ENCODE measurements at places on chromosomes 5 and 9. TPM values are rescaled to one million over a fixed set of nuclear protein-coding genes. Genes with fewer than 3 reads are reported as not detected.
A peak's percentile ranks its signal among the peaks of the same experiment; 100 is the strongest.

The C9orf50 gene
- not detected for total RNA-seq

The PCDHGA6 gene
- 0.60 TPM for total RNA-seq

The SLC36A2 gene
- not detected for total RNA-seq

DNA sequence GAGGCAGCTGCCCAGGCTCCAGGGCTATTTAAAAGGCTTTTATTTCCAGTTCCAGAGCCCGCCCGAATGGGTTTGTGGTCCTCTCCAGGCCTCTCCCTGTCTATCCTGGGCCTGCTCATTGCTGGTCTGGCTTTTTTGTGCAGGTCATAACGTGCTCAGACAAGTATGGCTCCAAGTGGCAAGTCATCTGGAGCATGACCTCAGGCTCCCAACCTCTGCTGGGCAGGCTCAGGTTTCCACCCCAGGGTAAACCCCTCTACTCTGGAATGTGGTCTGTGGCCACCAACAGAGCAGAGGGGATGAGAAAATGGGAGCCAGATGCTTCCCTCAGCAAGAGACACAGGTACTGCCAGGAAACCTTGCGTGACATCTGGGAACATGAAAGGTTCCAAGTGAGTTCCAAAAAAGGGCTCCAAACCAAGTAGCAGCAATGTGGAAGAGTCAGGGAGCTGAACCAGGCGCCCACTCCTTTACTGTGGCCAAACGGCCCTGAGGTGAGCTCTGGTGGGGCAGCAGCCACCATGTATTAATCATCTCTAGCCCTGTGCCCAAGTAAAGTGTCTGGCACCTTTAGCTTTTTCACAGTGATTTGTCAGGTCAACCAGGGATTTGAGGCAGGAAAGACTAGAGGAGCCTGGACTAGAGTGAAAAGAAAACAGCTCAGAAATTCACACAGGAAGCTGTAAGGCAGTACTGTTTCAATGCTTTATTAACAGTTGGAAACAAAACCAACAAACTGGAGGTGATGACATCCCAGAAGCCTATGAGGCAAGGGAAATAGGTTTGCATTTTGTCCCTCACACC lies 25.7 kb downstream of the PCDHGC5 start:
- no peaks in the 10 kb centered on the region for H3K36me3 ChIP-seq
- H3K27me3 ChIP-seq: no peaks in the 10 kb centered on the region
- no peak for DNase-seq
- peaks cover 44% of the 10 kb centered on the region for H3K4me1 ChIP-seq
- H3K4me3 ChIP-seq: peak overlapping the region; percentile 88

GRCh38 chr5:172832383-172833315 lies 1.4 kb upstream of the ERGIC1 start:
- H3K27me3 ChIP-seq: no peaks in the 10 kb centered on the region
- H3K27ac ChIP-seq: peak overlapping the region; percentile 88
- peaks cover 39% of the 10 kb centered on the region for H3K4me1 ChIP-seq
- H3K4me3 ChIP-seq: peak overlapping the region; percentile 91
- DNase-seq: no peak
